Caudate nucleus (tissue), 63 donors: ENCODE measurements at places on chromosomes 16 and 17.
A peak's percentile ranks its signal among the peaks of the same experiment; 100 is the strongest.

- DNase-seq: peak; percentile 18
Measured at GRCh38 chr16:66335704-66336329, 30.7 kb upstream of the CDH5 start.

- no peak for DNase-seq
Measured at GRCh38 chr16:85448557-85449190, 164.4 kb upstream of the GSE1 start.

DNA sequence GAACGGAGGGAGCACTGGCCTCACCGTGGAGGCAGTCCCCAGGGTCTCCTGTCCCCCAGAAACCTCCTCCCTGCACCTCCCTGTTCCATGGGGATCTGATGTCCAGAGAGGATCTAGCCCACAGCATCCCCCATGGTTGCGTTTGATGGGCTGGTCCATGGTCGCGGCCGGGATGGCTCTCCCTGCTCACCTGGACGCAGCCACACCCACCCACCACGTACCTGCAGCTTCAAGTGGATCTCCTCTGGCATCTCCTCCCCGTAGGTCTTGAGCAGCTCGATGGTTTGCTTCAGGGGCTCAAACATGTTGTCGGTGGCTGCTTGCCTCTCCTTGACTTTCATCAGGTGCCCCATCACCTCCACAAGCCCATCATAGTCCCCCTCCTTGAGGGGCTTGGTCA lies 47.9 kb downstream of the DNAH17 start:
- DNase-seq: no peak

GRCh38 chr16:73176577-73177013 lies 128.7 kb upstream of the ZFHX3 start:
- no peak for DNase-seq

GRCh38 chr17:55814377-55814776 lies 63.5 kb downstream of the PCTP start:
- no peak for DNase-seq

- no peak for DNase-seq
Measured at GRCh38 chr17:1865252-1866037, 35.6 kb downstream of the RPA1 start.

DNA sequence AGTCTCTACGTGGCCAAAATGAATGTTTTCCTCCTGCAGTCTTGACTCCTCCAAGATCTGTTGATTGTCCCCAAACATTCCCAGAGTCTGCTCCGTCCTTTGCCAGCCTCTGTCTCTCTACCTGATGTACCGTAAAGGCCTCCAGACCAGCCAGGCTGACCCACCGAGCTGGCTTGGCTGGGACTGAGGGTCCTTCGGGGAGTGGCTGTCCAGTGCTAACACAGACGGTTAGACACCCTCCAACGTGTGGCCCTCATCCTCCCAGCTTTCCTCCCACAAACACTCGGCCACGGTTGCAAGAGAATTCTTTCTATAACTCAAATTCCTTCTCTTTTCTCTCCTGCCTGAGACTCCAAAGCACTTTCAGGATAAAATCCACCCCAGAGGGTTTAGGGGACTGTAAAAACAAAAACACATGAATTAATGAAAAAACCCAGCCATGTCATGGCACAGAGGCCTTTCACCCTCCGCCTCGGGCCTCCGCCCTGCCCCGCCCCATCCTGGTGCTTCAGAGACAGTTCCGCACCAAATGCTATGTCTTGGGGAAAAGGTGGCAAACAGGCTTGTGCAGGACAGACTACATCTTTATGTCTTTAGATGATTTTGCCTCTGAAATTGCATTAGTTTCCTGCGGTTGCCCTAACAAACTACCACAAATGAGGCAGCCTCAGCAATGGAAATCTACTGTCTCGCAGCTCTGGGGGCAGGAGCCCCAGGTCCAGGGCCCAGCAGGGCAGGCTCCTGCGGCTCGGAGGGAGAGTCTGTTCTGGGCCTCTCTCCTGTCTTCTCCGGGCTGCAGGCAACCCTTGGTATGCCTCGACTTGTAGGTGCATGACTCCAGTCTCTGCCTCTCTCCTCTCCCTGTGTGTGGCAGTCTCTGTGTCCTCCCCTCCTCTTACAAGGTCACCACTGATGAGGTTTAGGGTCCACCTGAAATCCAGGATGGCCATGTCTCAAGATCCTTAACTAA lies 72.5 kb upstream of the CBX4 start:
- no peak for DNase-seq

- no peak for DNase-seq
Measured at GRCh38 chr17:44786551-44787081, 27.8 kb downstream of the ADAM11 start.
